CD4-positive, alpha-beta T cell (primary cell): ENCODE measurements at places on chromosomes 2 and 18.

- DNase-seq = no peak
These were observed 81.6 kb downstream of the TPO start for GRCh38 chr2:1494906-1495305.

DNA sequence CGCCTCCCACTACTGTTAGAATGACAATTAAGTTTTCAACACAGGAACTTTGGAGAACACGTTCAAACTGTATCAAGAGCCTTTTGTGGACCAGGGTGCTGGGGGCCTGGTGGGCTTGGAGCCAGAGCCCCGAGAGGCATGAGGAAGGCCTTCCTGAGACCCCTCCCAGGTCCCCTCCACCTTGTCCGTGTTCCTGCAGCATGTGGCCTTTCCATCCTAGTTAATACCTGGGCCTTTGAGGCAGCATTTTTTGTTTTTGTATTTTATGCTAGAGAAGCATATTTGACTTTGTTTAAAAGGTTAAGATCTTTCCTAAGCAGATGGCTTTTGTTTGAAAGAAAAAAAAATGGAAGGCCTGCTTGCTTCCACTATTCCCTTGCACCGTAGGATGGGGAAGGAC lies 68.0 kb downstream of the INPP4A start:
- no peak for DNase-seq

- no peak for DNase-seq
These were observed 15.7 kb downstream of the MAL start for GRCh38 chr2:95041060-95041823.

- no peak for DNase-seq
These were observed 292.1 kb upstream of the KLHL29 start for GRCh38 chr2:23092831-23093230.

- no peak for DNase-seq
These were observed 41.9 kb upstream of the AAK1 start for GRCh38 chr2:69685321-69686048.

DNA sequence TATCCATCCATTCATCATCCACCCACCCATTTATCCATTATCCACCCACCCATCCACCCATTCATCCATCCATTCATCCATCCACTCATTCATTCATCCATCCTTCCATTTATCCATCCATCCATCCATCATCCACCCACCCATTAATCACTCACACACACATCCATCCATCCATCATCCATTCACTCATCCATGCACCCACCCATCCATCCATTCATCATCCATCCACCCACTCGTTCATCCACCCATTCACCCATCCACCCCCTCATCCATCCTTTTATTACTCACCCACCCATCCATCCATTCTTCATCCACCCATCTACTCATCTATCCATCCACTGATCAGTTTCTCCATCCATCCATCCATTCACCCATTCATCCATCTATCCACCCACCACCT lies 8.1 kb upstream of the TPO start:
- DNase-seq = no peak

DNA sequence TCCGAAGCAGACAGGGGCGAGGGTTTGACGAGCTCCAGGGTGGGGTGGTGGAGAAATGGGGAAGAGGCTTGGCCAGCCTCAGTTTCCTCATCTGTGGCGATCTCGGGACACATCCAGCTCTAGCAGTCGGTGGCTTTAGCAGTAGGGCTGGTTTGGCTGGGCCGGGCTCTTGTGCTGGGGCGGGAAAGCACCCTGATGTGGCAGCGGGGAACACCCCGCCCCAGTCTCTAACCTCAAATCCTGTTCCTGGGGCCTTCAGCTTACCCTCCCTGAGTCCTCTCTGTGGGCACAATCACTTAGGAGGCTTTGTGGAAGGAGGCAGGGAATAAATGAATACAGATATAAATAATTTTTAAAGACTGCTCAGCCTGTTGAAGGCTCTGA lies 26.5 kb upstream of the MCFD2 start:
- peak; percentile 69 for DNase-seq

DNA sequence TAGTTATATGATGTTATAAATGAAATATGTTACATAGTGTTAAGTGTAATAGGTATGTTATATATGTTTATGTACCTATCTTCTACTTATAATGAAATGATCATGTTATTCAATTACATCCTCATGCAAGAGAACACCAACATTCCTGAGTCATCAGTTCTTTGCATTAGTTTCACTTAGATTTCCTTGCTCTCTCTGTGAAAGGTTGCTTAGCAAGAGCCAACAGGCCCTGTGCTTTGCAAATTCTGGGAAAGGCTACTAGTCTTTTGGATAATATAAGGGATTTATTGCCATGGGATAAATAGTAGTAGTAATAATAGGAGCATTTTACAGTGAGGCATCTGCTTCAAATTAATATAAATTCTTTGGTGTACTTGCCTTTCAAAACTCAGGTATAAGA lies 274.8 kb downstream of the SP3 start:
- DNase-seq = no peak

GRCh38 chr2:173680574-173680973 lies 284.6 kb downstream of the SP3 start:
- no peak for DNase-seq

- DNase-seq = no peak
These were observed 161.6 kb downstream of the LDLRAD4 start for GRCh38 chr18:13379930-13380690.

- no peak for DNase-seq
These were observed 33.6 kb downstream of the MAL start for GRCh38 chr2:95058989-95059641.

GRCh38 chr2:164015328-164016123 lies 279.7 kb upstream of the FIGN start:
- no peak for DNase-seq

DNA sequence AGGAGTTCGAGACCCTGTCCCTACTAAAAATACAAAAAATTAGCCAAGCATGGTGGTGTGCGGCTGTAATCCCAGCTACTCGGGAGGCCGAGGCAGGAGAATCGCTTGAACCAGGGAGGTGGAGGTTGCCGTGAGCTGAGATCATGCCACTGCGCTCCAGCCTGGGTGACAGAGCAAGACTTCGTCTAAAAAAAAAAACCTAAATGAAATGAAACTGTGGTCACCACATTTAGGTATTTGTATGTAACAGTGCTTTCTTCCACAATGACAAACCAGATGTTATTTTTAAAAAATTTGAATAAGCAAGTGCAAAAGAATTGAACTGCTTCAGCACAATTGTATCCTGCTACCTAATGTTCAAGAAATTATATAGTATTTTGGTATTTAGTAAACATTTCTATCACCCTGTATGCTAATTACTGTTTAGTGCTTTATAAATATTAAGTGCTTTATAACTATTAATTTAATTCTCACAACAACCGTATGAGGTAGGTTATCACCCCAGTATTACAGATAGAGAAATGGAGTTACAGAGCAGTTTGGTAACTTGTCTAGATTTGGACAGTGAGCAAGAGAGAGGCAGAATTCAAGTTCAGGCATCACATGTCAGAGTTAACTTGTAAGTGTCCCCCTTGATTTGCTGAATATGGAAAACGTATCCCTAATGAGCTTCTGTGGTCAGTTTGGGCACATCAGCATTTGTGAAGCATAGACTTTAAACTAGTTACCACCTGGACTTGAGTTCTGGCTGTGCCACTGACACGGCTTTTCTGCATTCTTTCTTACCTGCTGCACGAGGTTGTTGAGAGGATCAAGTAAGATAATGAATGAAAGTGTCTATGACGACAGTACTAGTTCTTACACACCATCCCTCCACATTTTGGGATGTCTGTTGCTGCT lies 14.4 kb downstream of the PHLPP1 start:
- no peak for DNase-seq
